HuH-7.5 (cell line): ENCODE measurements at places on chromosomes 6 and 20.

DNA sequence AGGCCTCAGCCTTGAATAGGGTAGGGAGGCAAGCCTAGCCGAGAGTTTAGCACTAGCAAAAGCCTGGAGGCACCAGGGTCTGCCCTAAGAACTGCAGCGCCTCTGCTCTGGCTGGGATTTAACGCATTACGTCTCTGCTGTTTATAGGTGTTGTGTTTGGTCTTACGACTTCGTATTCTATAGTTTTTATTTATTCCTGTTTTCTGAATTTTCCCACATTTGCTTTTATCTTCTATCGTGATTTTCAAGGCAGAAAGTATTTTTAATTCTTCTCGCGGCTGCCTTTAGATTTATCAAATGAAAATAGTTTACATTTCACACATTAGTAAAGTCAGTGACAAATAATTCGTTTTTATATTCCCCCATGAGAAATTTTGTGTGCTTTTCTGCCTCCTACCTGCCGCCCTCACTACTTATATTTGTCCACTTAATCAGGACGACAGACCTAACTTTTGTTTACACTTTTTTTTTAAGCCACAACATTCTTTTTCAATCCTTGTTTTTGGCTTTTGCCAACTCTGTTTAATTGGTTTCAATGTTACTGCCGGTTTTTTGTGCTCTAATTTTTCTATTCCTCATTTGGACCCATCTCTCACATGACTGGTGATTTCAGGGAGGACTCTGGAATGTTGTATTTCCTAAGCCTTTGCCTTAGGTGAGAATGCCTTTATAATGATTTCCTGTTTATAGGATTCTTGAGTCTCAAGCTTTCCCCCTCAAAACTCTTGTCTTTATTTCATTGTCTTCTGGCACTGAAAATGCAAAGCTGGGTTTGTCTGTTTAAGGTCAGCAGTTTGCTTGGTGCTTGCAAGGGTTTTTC is 1.3 kb upstream of the LZTS3 start:
- no peak for DNase-seq

DNA sequence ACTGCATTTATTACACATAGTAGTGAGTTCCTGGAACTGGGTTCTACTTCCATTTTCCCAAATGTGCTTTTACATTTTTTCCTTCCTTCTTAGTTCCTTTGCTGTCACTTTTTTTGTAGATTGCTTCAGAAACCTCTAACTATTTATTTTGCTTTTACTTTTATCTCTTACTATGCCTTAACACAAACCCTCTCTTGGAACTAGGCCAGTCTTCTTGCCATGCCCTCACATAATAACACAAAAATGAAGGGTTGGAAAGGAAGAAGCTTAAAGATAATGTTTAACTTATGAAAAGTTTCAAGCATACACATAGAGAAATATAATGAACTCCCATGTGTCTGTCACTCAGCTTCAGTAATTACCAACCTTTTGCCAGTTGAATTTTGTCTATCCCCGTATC is 27.1 kb downstream of the TOP1 start:
- no peak for DNase-seq

GRCh38 chr6:119333707-119334295 is 15.8 kb downstream of the MAN1A1 start:
- no peak for DNase-seq

DNA sequence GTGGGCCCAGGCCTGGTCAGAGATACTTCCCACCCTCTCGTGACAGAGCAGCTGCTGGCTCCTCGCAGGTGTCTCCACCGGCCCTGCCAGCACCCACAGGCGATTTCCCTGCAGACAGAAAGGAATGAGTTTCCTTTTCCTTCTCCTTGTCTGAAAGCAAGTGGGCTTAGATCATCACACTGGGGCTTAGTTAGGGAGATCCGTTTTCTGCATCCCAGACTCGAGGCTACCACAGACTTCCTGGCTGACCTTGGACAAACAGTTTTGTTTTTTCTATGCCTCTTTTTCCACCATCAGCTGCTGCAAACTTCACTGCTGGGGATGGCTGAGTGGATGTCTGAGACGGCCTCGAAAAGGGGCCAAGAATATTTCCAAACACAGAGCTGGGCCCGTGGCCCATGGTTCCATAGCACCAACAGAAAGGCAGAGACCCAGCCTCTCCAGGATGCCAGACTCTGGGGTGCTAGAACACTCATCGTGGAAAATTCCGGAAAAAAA is 86.5 kb downstream of the BANF2 start:
- DNase-seq, result no peak

GRCh38 chr6:30013291-30013922 is 47.7 kb upstream of the POLR1H start:
- DNase-seq, result peak; percentile 15

GRCh38 chr6:147298461-147298860 is 94.2 kb downstream of the STXBP5 start:
- DNase-seq, result no peak

- no peak for DNase-seq
These were observed 22.9 kb downstream of the DEK start for GRCh38 chr6:18241208-18242038.

- DNase-seq, result no peak
These were observed 88.1 kb downstream of the DACT2 start for GRCh38 chr6:168231393-168231957.

DNA sequence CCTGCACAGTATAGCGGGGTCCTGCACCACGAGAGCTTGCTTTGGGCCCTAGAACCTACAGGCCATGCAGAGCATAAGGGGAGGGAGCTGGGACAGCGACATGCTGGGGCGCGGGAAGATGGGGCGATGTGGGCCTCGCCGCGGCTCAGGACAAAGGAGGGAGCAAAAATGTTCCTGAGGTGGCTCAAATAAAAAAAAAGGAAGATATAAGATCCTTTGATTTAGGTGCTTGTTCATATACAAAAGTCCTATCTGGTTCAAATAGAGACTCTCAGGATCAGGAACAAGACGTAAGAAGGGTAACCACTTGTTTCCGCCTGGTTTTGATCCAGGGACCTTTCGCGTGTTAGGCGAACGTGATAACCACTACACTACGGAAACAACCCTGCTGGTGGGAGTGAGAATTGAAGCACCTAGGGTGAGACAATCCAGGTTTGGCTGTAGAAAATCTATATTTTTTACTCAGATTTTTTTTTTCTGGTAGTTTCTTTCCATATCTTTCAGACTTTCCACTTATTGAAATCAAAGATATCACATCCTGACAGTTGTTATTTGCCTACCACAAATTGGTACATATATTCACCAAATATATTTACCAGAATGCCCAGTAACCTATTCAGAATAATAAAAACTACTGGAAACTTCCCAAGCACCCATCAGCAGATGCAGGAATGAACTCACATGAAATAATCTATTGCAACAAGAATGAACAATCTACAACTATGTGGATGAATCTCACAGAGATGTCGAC is 177.9 kb upstream of the ZNF184 start:
- peak; percentile 51 for DNase-seq

- no peak for DNase-seq
These were observed 174.3 kb upstream of the TNFAIP3 start for GRCh38 chr6:137692806-137693205.

DNA sequence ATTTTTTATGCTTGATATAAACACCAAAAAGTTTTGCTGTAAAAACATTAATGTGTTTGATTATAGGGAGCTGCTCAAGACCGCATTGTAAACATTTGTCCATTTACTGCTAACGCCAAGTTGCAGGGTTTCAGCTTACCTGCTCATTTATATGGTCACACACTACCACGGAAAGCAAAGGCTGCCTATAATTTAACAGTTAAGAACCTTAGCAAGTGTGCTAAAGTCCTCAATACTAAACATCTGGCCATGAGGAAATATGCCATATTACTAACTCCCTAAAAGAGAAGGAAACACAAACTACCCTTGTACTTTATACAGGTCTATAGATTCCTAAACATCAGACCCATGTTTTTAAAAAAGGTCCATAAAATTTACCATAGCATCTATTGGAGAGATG is 129.5 kb downstream of the ASCC3 start:
- no peak for DNase-seq

DNA sequence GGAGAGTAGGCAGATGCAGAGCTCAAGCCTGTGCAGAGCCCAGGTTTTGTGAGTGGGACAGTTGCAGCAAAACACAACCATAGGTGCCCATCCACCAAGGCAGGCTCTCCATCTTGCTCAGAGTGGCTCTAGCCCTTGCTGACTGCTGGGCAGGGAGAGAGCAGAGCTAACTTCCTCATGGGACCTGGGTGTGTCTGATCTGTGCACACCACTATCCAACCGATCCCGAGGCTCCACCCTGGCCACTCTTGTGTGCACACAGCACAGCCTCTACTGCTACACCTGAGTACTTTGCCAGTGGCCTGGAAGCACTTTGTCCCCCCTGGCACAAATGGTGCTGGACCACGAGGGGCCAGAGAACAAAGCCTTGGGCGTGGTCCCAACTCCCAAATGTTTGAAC is 7.9 kb upstream of the DEFB125 start:
- no peak for DNase-seq

- DNase-seq, result no peak
These were observed 204.1 kb upstream of the KCNQ5 start for GRCh38 chr6:72417759-72418158.

GRCh38 chr6:134667111-134667510 is 282.8 kb downstream of the ALDH8A1 start:
- DNase-seq, result no peak

DNA sequence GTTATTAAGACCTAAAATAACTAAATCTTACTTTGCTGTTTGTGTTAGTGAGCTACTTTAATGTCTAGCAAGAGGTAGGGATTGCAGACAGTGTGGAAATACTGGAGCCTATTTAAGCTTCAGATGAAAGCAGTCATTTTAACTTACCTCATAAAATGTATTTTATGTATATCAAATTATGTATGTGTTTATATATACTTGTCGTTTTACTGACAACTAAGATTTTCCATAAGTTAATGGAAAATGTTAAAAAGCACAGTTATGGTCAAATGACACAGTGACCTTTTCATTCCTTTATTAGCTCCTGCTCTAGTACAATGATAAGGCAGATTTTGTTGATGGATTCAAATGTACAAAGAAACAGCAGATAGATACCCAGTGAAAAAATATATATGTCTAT is 34.6 kb downstream of the QKI start:
- DNase-seq, result no peak

DNA sequence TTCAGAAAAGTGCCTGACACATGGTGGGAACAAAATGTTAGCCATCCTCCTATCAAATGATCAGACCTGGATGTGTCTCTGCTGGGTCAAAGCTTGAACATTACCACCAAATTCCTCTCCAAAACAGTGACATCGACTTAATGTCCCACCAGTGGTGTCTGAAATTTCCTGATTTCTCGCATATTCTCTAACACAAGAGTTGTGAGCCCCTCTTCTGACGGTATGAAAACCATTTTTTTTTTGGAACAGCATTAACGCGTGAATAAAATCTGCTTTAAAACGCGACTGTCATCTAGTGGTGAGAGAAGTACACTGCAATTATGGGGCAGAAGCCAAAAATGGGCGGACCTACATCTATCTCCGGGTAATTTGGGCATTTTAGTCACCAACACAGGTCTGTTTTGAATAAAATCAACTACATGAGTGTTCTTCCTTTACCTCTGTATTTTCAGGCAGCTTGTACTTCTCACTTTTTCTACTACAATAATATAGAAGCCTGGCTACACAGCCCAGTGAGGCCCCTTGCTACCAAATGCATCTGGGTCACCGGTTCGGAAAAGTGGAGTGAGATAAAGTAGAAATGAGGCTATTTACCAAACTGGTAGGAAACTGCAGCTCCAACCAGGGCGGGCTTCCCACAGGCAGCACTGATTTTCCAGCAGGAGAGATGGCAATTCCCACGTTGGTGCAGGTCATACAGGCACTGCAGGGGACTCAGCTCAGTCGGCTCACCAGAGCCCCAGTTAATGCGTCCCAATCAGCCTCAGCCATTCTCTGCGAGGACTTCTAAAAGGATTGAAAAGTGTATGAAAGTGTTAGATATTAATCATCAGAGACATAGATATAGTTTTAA is 27.4 kb downstream of the MGME1 start:
- DNase-seq, result no peak

DNA sequence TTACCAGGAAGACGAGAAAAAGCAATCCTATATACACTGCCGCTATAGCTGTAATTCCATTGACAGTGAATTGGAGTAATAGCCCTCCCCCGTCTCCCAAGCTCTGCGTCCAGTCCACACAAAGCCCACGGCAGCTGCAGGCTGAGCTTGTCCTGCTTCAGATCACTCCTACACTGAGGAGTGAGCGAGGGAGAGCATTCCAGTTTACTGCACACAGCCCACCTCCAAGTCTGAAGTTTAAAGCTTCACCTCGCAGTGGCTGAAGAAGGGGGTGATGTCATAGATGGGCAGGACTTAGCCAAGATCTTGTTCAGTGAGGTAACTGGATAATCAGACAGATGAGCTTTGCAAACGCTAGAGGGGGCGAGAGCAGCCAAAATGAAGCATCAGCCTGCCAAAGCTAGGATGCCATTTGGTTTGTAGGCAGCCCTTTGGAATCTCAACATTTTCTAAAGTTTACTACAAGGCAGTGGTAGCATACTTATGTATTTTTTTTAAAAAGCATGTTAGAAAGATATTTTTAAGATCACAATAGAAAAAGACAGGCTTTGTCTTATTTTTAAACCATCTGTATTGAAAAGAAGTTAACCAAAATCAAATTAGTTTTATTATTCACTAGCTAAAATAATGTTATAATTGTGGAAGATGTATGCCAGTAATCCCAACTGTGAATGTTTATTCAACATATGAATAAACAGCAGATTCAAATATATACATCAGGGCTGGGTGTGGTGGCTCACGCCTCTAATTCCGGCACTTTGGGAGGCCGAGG is at the start of gene FLRT3:
Gene FLRT3, minus strand, starts transcription at position 213 of the 772 bp plus-strand sequence. CDS start 10,106 bp downstream, outside the sequence.
- peak; percentile 47 for DNase-seq

GRCh38 chr6:99530627-99531026 is 15.4 kb upstream of the USP45 start:
- no peak for DNase-seq

GRCh38 chr6:144214622-144215401 is 64.5 kb downstream of the STX11 start:
- no peak for DNase-seq

DNA sequence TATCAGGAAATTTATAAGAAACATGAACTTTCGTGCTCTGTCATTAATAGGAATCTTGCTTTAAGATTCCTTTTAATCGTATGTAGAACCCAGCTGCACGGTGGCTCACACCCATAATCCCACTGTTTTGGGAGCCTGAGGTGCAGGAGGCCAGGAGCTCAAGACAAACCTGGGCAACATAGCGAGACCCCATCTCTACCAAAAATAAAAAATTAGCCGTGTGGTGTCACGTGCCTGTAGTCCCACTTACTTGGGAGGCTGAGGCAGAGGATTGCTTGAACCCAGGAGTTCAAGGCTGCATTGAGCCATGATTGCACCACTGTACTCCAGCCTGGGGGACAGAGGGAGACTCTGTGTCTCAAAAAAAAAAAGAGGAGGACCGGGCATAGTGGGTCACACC is 7.4 kb downstream of the PTPRA start:
- DNase-seq, result no peak

- no peak for DNase-seq
These were observed 10.7 kb upstream of the RFX6 start for GRCh38 chr6:116866281-116866871.

GRCh38 chr6:109087661-109088264 is 6.9 kb downstream of the SESN1 start:
- no peak for DNase-seq
